ENCODE measurements at places on chromosomes 1 and 21.
A peak's percentile ranks its signal among the peaks of the same experiment; 100 is the strongest.

- DNase-seq = no peak
Observed at GRCh38 chr1:187577610-187578009, 748.9 kb downstream of the PLA2G4A start.

DNA sequence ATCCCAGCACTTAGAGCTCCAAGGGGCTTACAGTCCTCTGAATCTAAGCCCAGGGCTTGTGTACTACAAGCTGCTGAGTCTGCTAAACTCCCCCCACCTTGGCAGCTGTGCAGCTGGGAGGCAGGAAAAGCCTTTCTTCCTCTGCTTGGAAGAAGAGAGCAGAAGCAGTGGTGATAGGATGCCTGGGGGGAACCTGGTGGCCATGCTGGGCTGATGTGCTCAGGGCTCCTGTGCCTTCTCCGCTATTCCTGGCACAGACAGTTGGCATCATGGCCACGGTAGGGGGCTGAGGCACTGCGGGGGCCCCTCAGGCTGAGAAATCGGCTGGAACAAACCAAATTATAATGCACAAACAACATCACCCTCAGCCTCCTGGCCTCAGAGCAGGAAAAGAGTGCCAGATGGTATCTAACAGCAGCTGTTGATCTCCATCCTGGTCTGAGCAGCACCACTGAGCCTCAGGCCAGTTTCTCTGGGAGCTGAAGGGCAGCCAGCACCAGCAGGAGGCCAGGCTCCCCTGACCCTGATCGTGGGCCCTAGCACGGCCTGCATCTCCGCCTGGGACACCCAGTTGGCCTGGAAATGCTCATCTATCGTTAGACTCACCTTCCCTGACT lies 35.8 kb downstream of the ECE1 start:
- DNase-seq = peak; percentile 71

- peak; percentile 70 for DNase-seq
Observed at GRCh38 chr21:43355925-43356289, 71.0 kb downstream of the SIK1 start.

DNA sequence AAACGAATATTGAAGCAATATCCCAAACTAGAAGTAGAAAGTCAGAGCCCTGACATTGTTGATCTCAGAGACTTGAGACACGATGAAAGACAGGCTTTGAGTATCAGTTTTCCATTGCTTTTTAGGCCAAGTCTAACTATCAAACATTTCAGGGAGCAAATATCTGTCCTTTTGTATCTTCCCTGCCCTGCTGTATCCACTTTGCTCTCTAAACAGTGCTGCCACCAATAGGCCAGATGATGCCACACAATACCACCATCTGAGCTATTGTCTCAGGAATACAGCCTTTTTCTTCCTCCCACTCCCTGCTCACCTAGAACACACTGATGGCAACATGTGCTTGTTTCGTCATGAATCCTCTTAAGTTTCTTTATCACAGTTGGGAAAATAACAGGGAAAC lies 62.6 kb upstream of the SPAG17 start:
- DNase-seq = peak; percentile 15

- DNase-seq = no peak
Observed at GRCh38 chr1:214075305-214075998, 87.7 kb downstream of the PROX1 start.

- no peak for DNase-seq
Observed at GRCh38 chr1:203122159-203122558, 5.4 kb upstream of the ADORA1 start.

All from retina (tissue), 1 donor.